Stimulated activated CD4-positive, alpha-beta T cell treated with anti-CD3 and anti-CD28 coated beads, Interleukin-4, amount 100 ng/mL, for 24 hours (primary cell): ENCODE measurements at places on chromosomes 5 and 9.

DNA sequence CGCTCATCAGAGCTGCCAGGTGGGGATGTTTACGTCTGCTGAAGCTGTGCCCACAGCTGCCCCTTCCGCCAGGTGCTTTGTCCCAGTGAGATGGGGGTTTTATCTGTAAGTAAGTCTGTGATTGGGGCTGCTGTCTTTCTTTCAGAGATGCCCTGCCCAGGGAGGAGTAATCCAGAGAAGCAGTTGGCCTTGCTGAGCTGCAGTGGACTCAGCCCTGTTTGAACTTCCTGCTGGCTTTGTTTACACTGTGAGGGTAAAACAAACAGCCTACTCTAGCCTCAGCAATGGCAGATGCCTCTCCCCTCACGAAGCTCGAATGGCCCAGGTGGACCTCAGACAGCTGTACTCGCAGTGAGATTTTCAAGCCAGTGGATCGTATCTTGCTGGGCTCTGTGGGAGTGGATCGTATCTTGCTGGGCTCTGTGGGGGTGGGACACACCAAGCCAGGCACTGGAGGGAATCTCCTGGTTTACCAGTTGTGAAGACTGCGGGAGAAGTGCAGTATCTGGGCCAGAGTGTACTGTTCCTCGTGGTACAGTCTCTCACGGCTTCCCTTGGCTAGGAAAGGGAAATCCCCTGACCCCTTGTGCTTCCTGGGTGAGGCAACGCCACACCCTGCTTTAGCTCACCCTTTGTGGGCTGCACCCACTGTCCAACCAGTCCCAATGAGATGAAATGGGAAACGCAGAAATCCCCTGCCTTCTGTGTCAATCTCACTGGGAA lies 530.1 kb upstream of the DMAC1 start:
- no peak for DNase-seq

GRCh38 chr5:105816961-105817360 lies 1853.8 kb downstream of the EFNA5 start:
- DNase-seq, result no peak

- DNase-seq, result no peak
These were observed 22.9 kb upstream of the ACTBL2 start for GRCh38 chr5:57505272-57506200.

- peak; percentile 31 for DNase-seq
These were observed 20.4 kb upstream of the ZNF354B start for GRCh38 chr5:178839319-178839704.

- no peak for DNase-seq
These were observed 56.7 kb upstream of the EQTN start for GRCh38 chr9:27353474-27354229.

DNA sequence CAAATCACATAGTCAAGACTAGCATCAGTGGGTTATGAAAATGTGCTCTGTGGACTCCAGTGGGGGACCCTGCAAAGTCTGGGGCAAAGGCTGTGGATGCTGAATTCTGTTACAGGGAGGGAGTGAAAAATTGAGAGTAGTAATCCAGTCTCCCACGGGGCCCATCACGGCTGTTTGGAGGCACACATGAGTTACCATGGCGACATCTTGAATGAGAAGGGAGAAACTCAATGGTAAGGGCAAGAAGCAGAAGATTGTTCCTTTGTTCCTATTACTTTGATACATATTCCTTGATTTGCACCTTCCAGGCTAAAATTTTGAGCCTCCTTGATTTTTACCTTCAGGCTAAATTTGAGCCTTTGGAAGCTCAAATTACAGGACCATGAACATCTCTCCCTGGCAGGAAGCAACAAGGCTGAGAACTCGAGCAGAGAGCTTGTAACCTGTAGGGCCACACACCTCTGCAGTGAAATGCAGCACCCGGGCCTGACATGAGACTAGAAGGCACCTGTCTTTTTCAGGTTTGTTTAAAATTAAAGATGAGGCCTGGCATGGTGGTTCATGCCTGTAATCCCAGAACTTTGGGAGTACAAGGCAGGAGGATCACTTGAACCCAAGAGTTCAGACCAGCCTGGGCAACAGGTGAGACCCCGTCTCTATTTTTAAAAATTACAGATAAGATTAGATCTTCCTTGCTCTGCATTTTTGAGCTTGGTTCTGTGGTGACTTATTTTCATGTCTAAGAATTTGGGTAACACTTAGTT lies 31.0 kb upstream of the ZFR start:
- DNase-seq, result no peak

DNA sequence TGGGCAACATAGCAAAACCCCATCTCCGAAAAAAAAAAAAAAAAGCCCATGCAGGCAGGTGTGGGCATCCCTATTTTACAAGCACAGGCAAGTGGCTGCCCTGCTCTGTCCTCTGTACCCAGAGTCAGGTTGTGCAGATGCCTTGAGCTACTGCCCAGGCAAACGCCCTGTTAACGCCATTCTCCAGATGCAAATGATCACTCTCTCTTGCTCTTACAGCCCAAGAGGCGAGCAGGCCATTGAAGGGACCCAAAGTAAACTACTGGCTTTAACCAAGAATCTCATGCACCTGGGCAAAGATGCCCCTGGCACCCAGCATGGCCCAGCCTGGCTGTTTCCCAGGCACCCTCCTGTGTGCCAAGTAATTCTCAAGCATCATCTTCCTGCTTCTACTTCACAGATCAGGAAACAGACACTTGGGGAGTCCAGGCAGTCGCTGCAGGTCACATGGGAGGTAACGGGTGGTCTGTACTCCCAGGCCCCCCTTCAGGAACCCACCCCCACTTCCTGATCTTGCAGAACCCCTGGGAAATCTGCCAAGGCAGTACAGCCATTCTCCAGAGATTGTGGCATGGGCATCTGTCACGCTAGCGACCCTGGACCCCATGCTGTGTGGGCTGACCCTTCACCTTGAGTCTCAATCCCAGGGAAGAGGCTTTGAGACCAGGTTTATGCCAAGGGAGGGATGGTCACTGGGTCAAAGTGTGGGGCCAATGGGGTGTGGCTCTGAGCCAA lies 14.2 kb downstream of the EEIG1 start:
- no peak for DNase-seq

- DNase-seq, result no peak
These were observed 24.2 kb downstream of the NEK6 start for GRCh38 chr9:124281931-124282371.

DNA sequence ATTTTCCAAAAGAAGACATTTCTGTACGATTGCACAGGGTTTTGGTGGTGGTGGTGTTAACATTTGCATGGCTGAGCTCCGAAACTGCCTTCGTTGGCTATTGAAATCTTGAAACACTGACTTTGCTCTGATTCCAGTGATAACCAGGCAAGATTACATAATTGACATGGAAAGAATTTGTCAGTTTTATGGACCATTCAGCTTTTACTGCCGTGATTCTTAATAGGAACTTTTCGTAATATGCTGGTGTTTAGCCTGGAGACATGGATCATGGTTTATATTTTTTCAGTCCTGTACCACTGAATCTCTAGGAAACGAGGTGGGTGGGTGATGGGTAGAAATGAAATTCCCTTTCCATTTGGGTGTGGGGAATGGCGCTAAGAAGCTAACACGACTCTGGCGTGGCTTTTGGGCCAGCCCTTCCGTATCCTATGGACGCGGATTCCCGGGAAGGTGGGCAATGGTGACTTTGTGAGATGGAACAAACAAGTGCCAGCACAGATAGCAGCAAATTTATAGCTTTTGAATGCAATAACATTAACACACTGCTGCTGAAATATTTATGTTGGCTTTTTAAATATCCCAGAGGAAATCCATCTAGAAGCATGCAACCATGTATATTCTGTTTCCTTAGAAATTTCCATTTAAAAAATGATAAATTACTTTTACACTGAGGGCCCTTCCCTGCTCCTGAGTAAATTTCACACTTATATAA lies 36.8 kb downstream of the LIX1 start:
- DNase-seq, result no peak

DNA sequence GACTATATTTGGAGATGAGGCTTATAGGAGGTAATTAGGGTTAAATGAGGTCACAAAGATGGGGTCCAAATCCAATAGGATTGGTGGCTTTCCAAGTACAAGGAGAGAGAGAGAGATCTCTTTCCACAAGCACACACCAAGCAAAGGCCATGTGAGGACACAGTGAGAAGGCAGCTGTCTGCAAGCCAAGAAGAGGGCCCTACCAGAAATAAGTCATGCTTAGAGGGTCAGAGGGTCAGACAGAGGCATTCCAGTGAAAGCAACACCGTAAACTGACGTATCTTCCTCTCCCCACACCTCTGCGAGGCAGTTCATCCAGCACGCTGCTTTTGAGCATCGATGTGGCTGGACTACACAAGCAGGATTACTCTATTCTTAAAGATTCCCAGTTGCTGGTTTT lies 87.9 kb downstream of the SLC1A3 start:
- no peak for DNase-seq
